Immature natural killer cell (primary cell): ENCODE measurements at places on chromosomes 4 and X.

DNA sequence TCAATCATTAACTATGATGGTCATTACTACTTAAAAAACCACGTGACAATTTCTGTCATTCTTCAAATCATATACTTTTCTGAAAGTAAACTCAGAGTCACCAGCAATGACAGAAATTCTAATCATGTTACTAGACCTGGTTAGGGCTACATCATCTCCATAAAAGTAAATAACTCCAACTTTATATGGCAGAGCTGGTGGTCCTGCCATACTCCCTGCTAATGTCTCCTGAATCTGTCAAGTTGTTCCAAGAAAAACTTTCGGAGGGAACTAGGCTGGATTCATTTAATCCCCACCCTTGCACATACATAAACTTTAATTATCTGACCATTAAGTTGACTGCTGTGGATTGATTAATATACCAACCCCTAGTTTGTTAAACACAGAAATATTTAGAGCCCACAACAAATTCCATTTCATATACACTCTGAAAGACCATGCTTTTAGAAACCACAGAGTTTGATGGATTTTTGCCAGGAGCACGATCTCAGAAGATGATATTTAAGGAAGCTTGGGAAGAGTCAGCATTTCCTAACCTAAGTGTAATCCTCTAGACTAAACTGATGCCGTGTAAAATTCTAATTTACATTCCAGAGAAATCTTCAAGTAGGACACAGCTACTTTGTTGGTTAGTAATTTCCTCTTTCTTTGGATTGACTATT lies 577.0 kb downstream of the FAT4 start:
- no peak for DNase-seq

GRCh38 chr4:87716371-87717265 lies 66.5 kb downstream of the DMP1 start:
- DNase-seq = no peak

DNA sequence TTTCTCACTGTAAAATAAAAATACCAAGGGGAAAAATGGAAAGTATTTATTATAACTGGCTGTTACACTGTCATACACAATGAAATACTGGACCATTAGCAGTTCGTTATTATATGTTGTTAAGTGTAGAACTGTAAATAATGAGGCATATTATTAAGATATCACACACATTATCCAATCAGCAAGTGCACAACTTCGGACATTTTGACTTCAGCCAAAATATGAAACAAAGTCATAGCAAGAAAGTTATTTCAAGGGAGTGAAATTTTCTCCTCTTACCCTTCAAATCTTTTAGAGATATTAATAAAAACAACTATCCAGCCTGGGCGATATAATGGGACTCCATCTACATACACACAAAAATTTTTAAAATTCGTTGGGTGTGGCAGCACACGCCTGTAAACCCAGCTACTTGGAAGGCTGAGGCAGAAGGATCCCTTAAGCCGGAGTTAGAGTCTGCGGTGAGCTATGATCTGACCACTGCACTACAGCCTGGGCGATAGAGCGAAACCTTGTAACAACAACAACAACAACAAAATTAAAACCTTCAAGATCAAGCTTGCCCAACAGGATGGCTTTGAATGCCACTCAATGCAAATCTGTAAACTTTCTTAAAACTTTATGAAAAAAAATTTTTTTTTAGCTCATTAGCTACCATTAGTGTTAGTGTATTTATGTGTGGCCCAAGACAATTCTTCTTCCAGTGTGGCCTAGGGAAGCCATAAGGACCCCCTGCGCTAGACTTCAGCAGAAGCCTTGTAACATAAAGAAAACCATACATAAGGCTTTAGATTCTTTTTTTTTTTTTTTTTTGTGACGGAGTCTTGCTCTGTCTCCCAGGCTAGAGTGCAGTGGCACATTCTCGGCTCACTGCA lies 1.3 kb upstream of the CISD2 start:
- no peak for DNase-seq

- peak; percentile 23 for DNase-seq
Observed at GRCh38 chrX:24498181-24498580, 33.1 kb downstream of the PDK3 start.

DNA sequence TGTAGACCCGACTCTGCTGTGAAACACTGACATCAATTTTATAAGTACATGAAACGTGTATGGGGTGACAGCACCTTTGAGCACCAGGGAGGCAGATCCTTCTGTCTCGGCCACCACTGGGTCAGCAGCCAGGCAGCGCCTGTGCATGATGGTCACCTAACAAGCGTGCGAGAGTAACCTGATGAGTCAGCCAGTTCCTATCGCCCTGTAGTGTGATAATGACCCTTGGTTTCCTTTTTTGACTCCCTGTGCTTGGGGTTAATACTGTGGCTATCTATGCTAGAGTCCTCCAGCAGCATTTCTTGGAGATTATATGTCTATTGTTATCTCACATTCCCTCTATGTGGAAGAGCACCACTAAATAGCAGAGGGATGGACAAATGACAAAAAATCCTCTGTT lies 101.6 kb downstream of the NPNT start:
- no peak for DNase-seq

DNA sequence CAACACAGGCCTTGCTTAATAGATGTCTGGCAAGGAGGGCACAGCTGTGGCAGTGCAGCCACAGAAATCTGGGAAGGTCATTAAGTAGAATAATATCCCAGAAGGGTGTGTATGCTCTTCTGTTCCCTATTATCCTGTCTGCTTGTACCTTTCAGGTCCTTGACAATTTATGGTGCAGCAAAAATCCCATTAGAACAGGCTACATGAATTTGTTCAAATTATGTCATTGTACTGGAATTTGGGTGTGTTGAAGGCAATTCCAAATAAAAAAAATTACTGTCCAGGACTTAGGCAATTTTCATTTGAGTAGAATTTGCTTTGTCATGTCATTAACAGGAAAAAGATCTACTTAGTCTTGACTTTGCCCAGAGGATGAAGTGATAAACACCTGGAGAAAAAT lies 192.1 kb downstream of the IDS start:
- DNase-seq = no peak

DNA sequence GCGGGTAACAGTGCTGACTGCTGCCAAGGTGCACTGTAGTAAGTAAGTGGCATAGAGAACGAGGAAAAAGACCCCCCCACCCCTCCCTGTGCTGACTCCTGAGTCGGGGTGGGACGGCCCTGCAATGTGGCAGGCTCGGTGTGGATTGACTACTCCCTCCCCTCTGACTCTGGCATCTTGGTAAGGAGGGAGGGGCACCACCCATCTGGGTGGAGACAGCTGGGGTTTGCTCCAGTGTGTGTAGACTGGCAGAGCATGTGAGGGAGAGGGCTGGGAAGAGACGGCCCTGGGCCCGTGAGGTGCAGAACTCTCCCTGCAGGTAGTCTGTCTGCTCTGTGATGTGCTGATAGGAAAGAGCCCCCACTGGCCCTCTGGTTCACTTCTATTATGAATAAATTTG lies 31.0 kb downstream of the NSG1 start:
- DNase-seq = no peak

GRCh38 chr4:150023489-150023888 lies 54.8 kb upstream of the DCLK2 start:
- DNase-seq = no peak

GRCh38 chrX:69616457-69617203 lies 717 bp downstream of the EDA start:
- DNase-seq = no peak

- DNase-seq = no peak
Observed at GRCh38 chr4:76590798-76591281, 155.8 kb downstream of the SHROOM3 start.

- peak; percentile 35 for DNase-seq
Observed at GRCh38 chrX:71253253-71254091, 468 bp downstream of the ZMYM3 start.
